ENCODE measurements at places on chromosomes 5 and 9.
A peak's percentile ranks its signal among the peaks of the same experiment; 100 is the strongest.

GRCh38 chr5:179405426-179406030 lies 60.3 kb upstream of the ADAMTS2 start:
- DNase-seq, result no peak

- no peak for DNase-seq
Observed at GRCh38 chr5:91119981-91120850, 262.9 kb downstream of the ARRDC3 start.

DNA sequence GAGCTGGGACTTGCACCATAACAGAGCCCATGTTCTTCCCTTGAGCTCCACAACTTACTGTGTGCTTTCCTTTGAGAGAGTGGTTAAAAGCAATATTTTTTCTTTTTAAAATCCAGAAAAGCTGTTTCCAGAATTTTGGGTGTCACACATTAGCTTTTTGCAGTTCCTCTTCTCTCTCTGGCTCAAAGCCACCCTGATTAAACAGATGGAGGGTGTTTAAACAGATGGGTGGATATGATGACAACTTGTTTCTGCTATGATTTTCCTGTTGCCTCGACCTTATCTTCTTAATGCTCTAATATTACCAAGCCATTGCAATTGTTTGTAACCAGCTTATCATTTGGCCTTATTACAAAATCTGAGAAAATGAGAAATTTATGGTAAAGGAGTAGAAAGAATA lies 22.9 kb upstream of the CFAP95 start:
- DNase-seq, result no peak

DNA sequence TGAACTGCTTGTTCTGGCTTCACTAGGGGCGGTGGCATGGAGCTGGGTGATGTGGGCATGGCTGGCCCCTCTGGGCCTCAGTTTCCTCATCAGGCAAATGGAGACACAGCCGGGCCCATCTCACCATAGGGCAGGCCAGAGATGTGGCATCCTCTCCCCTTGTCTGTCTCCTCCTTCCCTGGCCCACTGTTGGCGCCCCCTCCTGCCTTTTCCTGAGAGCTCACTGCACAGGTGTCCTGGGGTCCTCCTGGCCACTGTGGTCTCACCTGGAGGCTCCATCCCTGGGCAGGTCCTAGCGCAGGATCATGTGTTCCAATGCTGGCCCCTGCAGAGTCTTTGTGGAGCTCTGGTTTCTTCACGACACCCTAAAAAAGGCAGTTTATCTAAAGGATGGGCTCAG lies 53.5 kb downstream of the NEK6 start:
- no peak for DNase-seq

DNA sequence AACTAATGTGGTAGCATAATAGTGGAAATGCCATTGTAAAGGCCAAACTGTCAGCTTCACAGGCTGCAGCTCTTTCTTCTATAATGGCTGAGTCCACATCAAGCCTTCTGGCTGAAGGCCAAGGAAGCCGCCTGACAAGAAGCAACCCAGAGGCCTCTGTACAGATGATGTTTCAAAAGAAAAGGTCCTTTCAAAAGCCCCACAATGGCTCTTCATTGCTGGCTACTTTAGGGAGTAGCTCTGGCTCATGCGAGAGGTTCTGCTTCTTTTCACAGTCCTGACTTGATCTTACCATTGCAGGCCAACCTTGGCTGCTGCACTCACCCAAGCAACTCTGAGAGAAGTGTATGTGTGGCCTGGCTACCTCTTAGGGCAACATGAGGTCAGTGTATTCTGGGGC lies 54.5 kb upstream of the EQTN start:
- DNase-seq, result no peak

DNA sequence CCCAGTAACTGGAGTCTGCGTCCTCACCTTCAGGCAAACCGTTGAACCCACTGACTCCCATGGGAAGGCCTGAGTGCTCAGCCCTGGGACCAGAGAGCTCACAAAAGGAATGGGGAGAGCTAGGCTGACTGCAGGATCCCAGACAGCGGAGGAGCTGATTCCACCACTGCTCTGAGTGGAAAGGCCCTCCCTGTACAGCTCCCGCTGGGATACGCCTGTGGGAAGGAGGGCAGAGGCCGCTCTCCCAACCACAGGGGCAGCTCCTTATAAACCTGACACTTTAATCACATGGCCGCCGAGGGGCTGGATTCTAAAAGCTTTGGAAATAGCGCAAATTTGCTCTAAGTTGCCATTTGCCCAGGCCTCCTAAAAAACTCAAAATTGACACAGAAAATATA lies 37.1 kb downstream of the DBH start:
- DNase-seq, result no peak

DNA sequence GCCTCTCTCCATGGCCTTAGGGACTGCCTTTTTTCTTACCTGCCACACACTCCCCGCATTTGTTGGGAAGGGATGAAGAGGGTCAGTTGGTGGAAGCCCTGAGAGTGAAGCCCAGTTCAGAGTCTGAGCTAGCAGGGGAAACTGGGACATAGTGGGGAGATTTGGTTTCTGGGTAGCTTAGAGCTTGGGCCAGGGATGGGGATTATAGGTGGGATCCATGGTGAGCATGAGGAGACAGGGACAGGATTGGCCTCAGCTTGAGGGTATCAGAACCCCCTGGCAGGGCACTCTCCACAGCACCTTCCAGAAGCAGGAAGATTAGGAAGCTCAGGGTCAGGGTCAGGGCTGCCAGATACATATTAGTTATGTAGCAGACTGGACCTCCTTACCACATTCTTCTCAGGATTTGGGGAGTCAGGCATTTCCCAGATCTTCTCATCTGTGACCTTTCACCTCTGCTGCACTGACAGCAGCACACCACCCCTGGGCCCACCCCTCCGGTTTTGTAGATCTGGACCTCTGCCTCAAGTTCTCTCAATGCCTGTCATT lies 17.9 kb downstream of the OR13J1 start:
- DNase-seq, result no peak

DNA sequence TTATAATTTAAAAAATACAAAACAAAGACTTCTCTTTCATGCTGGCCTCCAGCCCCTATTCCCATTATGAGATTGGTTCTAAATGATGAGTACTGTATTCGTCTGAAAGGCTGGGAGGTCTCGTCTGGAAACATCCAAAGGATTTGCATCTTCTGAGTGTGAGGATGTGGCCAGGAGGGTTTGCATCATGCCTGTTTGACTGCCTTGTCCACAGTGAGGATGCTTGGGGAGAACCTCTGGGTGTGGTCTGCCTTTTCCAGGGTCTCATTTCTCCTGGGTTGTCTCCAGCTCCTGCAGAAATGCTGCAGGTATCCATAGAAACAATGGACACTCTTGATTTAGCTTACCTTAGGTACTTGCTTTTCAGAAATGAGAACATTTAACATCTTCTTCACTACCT lies 26.4 kb upstream of the CXCL14 start:
- no peak for DNase-seq

DNA sequence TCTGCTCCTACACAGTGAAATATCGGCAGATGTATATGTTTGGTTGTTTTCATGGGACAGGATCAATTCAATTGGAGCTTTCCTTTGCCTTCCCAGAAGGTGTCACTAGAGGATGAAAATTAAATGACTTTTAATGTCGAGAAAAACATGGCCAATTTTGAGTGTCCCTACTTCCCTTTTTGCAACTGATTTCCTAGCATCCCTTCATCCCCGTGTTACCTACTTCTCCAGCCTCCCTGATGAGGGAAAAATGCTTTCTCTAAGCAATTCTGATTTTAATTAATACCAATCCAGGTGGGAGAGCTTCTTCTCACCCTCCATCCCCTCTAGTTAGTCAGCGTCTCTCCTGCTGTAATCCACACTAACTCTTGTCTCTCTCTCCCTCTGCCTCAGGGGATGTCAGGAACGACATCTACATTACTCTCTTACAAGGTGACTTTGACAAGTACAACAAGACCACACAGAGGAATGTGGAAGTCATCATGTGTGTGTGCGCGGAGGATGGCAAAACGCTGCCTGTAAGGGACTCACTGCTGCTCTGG lies 64.9 kb downstream of the DOCK2 start:
- DNase-seq, result peak; percentile 65

- DNase-seq, result no peak
Observed at GRCh38 chr5:105630803-105631202, 2039.9 kb downstream of the EFNA5 start.

GRCh38 chr5:34690301-34690700 lies 34.2 kb downstream of the RAI14 start:
- DNase-seq, result no peak

DNA sequence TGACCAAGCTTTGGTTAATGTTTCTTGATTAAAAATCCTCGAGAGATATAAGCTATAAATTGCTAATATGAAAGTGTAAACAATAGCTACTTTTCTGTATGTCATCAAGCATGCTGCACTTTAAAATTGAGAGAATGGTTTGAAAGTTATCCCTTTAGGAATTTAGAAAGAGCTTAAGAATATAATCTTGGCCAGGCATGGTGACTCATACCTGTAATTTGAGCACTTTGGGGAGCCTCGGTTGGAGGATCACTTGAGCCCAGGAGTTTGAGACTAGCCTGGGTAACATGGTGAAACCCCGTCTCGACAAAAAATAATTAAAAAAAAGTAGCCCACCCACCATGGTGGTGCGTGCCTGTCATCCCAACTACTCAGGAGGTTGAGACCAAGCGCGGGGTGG lies 12.2 kb upstream of the MROH2B start:
- DNase-seq, result peak; percentile 3

GRCh38 chr9:134707031-134707680 lies 65.6 kb downstream of the COL5A1 start:
- DNase-seq, result peak; percentile 81

- DNase-seq, result no peak
Observed at GRCh38 chr9:80498001-80498555, 926.3 kb downstream of the TLE4 start.

DNA sequence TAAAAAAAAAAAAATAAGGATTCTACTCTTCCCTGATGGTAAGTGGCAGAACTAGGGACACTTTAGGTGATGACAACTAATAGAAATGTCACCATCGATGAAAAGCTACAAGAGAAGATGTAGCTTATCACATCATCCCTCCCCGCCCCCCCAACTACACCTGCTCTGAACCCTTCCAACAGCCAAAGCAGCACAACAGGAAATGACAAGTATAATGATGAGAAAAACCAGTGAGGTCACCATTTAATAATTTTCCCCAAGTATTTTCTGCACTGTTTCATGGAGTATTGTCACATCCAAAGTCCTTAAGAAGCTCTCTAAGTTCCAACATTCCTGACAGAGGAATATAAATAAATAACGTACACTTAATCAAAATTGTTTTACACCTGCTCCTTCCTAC lies 221.4 kb downstream of the EFNA5 start:
- no peak for DNase-seq

- peak; percentile 19 for DNase-seq
Observed at GRCh38 chr9:26870292-26870691, 22.3 kb downstream of the CAAP1 start.

DNA sequence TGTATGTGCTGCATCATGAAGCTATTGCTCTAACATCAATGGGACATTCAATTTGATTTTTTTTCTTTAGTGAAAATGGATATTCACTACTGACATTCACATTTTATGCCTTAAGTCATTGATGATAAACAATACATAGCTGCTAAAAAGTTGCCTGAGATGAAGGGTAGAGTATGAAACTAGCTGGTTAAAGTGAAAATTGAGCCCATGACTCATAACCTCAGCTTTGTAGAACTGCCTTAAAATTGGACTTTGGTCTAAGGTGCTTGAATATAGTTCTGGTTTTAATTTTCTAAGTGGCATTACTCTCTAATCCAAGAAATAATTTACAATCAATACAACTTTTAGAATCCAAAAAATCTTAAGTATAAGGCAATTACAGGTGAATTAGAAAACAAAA lies 740.4 kb upstream of the RIOK2 start:
- no peak for DNase-seq

DNA sequence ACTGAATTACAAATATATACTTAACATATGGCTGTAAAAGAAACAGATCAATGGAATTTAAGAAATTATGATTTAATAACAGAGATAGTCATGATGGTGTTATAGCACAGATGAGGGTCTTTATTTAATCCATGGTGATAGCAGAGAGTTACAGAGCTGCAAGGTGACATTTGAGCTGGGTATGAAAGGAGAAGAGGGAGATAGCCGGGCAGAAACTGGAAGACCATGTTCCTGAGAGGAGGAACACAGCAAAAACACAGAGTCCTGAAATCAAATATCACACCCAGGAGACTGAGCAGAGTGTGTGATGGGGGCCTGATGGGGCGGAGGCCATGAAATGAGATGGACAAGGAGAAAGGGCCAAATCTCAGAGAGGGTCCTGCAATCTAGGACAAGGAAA lies 163.4 kb downstream of the PJA2 start:
- DNase-seq, result no peak

- DNase-seq, result no peak
Observed at GRCh38 chr9:83204047-83204446, 141.1 kb upstream of the RASEF start.

- DNase-seq, result peak; percentile 66
Observed at GRCh38 chr5:132257131-132258101, at the start of gene PDLIM4. TSS of gene PDLIM4 (plus strand) at chr5:132257696. CDS start at chr5:132257735, 39 bp downstream.

GRCh38 chr5:125970631-125971307 lies 452.4 kb upstream of the GRAMD2B start:
- no peak for DNase-seq

GRCh38 chr5:11047030-11047429 lies 286.0 kb upstream of the DAP start:
- DNase-seq, result no peak

- DNase-seq, result no peak
Observed at GRCh38 chr5:171415115-171415730, 4.2 kb upstream of the FGF18 start.

- DNase-seq, result no peak
Observed at GRCh38 chr9:21160178-21160577, 6.3 kb downstream of the IFNA21 start.

DNA sequence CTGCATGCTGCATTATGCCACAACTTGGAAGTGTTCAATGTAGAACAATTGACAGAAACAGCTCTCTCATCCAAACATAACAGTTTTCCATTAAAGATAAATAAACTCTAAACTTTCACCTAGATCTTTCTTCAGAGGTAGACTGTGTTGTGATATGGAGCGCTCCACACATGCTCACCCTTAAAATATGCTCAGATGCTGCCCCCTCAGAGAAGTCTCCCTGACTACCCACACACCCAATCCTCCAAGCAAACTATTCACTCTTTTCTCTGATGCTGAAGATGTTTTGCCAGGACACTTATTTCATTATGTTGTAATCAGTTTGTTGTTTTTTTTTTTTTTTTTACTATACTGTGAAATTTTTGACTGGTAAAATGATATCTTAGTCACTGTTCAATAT lies 206.6 kb upstream of the RASA1 start:
- no peak for DNase-seq

DNA sequence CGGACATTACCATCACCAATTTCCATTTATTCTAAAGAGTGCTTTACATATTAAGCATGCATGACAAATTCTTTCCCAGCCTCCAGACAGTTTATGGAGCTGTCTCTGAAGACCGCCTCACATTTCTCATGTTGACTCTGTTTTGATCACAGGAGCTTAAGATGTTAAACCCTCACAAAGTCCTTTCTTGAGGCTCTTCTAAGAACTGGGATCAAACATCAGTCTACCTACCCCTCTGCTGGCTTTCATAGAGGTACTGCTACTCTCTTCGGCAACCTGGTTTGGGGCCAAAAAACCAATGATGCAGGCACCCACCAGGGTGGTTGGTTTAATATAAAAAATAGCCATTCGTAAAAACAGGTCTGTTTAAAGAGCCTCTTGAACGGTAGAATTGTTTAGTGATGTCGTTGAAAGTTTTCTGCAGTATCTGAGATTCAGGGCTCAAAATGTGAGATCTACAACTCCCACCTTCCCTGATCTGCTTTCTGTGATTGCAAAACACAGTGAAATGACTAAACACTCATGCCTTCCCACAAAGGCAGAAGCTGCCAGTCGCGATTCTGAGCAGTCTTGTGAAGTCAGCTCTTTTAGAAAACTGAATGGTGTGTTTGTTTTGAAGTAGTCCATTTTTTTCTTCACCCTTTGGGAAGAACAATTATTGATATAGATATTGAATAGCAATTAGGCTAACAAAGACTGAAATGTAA lies 3.5 kb downstream of the RXFP3 start:
- DNase-seq, result peak; percentile 16

Measured in fibroblast of skin of scalp (primary cell).